ENCODE measurements at places on chromosomes 1 and 21. TPM values are rescaled to one million over a fixed set of nuclear protein-coding genes. Genes with fewer than 3 reads are reported as not detected.
A peak's percentile ranks its signal among the peaks of the same experiment; 100 is the strongest.

Gene CITED4
- total RNA-seq, result 23.2 TPM

Gene LIN28A
- not detected for total RNA-seq

Gene HCN3
- 2.6 TPM for total RNA-seq

Gene DPT
- 44.7 TPM for total RNA-seq

Gene CD48
- total RNA-seq, result 21.5 TPM

Gene CRNN
- total RNA-seq, result not detected

GRCh38 chr1:204286831-204287421 is 72.8 kb downstream of the PLEKHA6 start:
- peak; percentile 75 for DNase-seq
- H3K27ac ChIP-seq, result peak overlapping the region; percentile 65
- peaks cover 32% of the 10 kb centered on the region for H3K4me1 ChIP-seq

DNA sequence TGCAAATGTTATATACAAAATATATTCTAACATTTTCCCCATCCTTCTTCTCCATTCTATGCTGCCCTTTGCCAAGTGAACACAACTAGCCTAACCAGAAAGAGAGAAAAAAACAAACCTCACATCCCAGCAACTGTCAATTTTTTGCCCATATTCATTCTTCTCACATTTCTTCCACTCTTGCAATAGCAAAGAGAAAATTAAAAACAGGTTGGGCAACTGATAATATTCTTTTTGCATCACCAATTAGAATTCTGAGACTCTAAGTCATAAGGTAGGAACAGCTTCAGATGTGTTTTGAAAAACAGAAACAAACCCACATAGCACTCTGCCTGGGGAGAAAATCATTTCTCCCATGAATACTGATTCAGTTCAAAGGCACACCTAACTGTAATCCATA is 25.2 kb upstream of the EXO1 start:
- no peak overlapping the region for H3K4me3 ChIP-seq
- no peaks in the 10 kb centered on the region for H3K4me1 ChIP-seq
- no peak for DNase-seq
- H3K36me3 ChIP-seq, result no peaks in the 10 kb centered on the region

- no peak overlapping the region for H3K4me3 ChIP-seq
- no peak overlapping the region for H3K27ac ChIP-seq
- DNase-seq, result no peak
- no peaks in the 10 kb centered on the region for H3K27me3 ChIP-seq
Measured at GRCh38 chr1:4856396-4856795, 202.0 kb downstream of the AJAP1 start.

- no peak overlapping the region for H3K4me3 ChIP-seq
- H3K27ac ChIP-seq, result no peak overlapping the region
- DNase-seq, result no peak
- H3K36me3 ChIP-seq, result no peaks in the 10 kb centered on the region
- peaks cover 15% of the 10 kb centered on the region for H3K4me1 ChIP-seq
- peaks cover 81% of the 10 kb centered on the region for H3K27me3 ChIP-seq
Measured at GRCh38 chr1:47226839-47227215, 5.2 kb downstream of the TAL1 start.

DNA sequence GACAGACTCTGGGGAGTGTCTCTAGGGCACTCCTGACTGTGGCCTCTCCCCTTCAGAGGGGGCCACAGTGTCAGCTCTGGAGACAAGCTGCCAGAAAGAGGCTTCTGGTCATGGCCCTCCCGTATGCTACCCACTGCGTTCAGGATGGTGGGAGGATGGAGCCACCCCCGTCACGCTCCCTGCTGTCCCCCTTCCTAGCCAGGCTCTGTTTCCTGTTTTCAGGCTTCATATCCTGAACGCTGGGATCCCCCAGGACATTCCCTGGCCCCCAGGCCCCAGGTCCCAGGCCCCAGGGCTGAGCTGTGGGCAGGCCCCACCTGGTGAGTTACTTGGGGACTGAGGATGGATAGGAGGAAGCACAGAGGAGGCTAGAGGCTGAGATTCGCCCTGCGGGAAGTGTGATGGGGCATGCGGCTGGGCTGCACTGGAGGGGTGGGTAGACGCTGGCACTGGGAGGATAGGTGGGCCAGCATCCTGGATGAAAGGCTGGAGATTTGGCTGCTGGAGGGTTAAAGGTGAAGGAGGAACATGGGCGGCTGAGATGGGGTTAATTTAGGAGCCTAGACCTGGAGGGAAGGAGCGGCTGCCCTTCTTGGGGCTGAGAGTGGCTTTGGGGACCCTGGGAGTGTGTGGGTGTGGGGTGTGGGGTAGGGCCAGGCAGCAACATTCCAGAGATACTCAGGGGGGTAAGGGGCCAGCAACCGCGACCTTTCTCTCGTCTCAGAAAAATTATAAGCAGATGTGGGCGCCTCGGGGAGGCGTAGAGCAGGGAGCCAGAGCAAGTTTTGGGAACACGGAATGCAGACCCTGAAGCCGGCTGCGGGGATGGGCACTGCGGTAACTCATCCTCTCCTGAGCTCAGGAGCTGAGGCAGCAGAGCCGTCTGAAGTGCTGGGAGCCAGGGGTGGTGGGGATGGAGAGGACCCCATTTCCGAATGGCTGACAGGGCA is 8.7 kb downstream of the PEAR1 start:
- no peak for DNase-seq
- no peaks in the 10 kb centered on the region for H3K27me3 ChIP-seq
- H3K4me3 ChIP-seq, result no peak overlapping the region
- no peak overlapping the region for H3K27ac ChIP-seq
- H3K36me3 ChIP-seq, result peaks cover 6% of the 10 kb centered on the region

GRCh38 chr1:93616996-93617669 is 64.5 kb downstream of the BCAR3 start:
- no peak for DNase-seq
- H3K36me3 ChIP-seq, result no peaks in the 10 kb centered on the region
- H3K27ac ChIP-seq, result peak overlapping the region; percentile 52

DNA sequence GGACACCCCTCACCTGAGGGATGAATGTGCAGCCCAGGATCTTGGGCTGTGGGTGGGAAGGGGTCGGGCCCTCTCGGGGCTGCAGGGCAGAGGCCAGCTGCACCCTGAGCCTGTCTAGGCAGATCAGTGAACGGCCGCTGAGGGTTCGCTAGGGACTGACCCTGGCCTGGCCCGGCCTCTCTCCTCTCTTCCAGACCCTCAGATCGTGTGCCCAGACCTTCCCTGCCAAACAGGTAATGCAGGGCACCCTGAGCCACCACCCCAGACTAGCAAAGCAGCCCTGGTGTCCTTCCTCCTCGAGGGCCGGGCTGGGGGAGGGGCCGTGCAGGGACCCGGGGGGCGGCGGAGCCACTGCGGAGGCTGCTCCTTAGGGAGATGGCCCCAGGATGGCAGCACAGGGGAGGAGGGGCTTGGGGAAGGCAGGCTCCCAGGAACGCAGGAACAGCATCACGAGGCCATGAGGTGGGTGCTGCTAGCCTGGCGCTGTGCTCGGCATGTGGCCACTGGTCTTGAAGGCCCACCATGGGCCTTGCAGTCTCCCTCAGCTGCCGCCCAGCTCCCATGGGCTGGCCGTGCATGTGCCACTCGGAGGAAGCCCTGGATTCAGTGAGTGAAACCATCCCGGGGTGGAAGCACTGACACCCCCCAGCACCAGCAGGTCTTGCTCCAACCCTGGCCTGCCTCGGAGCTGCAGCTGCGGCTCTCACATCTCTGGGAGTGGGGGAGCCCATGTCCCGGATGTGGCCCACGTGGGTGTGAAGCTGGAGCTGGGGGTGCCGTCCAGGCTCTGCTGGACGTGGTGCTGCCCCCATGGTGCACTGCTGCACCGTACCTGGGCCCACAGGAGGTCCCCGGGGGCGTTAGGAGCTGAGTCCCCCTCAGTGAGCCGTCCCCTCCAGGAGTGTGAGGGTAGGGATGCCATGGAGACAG is 28.7 kb downstream of the COL6A2 start:
- no peaks in the 10 kb centered on the region for H3K4me1 ChIP-seq
- H3K27me3 ChIP-seq, result no peaks in the 10 kb centered on the region
- no peak overlapping the region for H3K4me3 ChIP-seq
- DNase-seq, result peak; percentile 55

DNA sequence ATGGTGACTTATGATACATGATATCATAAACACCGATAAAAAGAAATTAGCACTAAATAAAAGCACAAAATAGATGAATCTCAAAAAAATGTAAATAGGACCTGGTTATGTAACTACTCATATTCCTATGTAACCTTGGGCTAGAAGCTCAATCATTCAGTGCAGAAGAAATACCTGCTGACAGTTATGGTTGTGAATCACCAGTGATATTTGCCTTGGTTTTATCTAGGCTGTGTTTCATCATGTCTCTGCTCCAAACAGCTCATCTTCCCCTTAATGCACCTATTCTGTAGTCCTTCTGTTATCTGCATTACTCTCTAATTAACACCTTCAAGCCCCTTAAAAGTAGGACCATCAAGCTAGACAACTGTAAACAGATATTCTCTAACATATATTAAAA is 16.3 kb upstream of the PIGC start:
- H3K4me3 ChIP-seq, result no peak overlapping the region
- H3K27me3 ChIP-seq, result no peaks in the 10 kb centered on the region
- DNase-seq, result no peak
- H3K4me1 ChIP-seq, result no peaks in the 10 kb centered on the region
- H3K36me3 ChIP-seq, result no peaks in the 10 kb centered on the region

GRCh38 chr1:117646007-117646811 is 40.4 kb downstream of the TENT5C start:
- no peaks in the 10 kb centered on the region for H3K4me1 ChIP-seq
- H3K27ac ChIP-seq, result no peak overlapping the region
- no peak overlapping the region for H3K4me3 ChIP-seq
- no peak for DNase-seq

DNA sequence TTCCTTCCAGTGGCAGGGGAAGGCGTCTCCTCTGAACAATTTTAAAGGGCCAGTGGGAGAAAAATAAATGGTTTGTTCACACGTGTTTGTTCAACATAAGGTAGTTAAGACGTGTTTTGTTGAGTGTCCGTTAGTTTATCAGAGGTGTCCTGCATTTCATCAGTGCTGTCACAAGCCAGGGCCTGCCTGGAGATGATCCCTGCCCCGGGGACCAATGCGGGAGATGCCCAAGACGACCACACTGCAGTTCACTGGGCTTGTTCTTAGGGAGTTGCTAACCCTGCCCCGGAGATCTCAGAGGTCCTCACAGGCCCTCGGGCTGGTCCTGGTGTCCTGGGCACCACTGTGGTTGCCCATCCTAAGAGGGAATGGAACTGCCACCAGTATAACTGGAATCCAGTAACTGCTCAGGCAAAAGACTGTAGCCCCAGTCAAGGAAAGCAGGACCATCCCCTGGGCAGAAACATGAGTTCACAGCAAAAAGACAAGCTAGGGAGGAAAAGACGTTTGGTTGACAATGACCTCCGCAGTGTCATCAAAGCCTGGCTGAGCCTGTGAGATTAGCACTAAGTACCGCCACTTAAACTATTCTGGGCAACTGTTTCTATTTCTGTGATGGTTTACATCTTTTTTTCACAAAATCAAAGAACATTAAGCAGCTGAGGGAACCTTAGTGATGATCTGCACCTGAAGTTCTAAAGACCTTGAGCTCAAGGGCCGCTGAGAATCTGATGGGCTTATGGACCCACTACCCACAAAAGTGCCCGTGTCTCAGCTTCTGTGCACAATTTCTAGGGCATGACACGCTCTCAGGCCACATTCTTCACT is 44.9 kb upstream of the LIN9 start:
- H3K27me3 ChIP-seq, result no peaks in the 10 kb centered on the region
- H3K4me1 ChIP-seq, result no peaks in the 10 kb centered on the region
- no peak overlapping the region for H3K4me3 ChIP-seq

- H3K4me1 ChIP-seq, result no peaks in the 10 kb centered on the region
- no peak overlapping the region for H3K27ac ChIP-seq
- no peak for DNase-seq
- H3K4me3 ChIP-seq, result no peak overlapping the region
Measured at GRCh38 chr1:240794046-240794843, 182.3 kb upstream of the GREM2 start.

- H3K36me3 ChIP-seq, result no peaks in the 10 kb centered on the region
- peaks cover 7% of the 10 kb centered on the region for H3K27me3 ChIP-seq
- H3K4me1 ChIP-seq, result peaks cover 11% of the 10 kb centered on the region
- H3K27ac ChIP-seq, result no peak overlapping the region
Measured at GRCh38 chr1:205492774-205493173, 11.7 kb upstream of the CDK18 start.

DNA sequence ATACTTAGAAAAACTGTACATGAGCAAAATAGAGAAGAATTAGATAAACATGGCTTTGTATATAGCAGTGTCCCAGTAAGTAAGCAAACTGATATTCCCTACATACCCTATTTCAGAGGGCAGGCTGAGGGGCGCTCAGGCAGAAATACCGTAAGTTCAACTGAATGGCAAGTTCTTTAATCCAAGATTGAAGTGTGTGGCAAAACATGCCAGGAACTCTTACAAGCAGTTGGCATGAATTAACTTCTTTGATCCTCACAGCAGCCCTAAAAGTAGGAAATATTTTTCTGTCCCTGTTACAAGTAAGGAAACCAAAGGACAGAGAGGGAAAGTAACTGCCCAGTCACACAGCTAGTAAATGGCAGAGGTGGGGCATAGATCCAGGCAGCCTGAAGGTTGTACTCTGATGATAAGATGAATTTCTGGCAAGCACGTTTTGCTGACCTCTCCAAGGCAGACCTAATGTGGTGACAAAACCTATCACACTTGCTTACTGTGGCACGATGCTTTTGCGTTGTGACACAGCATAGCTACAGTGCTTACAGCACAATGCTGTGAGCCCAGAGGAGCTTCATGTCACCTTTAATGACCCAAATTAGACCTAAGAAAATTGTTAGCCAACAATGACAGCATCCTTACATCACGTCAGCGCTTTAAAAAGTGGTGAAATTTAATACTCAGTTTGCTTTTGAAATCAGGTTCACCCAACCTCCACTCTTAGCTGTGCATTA is 35.0 kb upstream of the THEM4 start:
- H3K4me3 ChIP-seq, result no peak overlapping the region
- H3K27me3 ChIP-seq, result no peaks in the 10 kb centered on the region
- peak overlapping the region; percentile 79 for H3K27ac ChIP-seq
- no peaks in the 10 kb centered on the region for H3K36me3 ChIP-seq

DNA sequence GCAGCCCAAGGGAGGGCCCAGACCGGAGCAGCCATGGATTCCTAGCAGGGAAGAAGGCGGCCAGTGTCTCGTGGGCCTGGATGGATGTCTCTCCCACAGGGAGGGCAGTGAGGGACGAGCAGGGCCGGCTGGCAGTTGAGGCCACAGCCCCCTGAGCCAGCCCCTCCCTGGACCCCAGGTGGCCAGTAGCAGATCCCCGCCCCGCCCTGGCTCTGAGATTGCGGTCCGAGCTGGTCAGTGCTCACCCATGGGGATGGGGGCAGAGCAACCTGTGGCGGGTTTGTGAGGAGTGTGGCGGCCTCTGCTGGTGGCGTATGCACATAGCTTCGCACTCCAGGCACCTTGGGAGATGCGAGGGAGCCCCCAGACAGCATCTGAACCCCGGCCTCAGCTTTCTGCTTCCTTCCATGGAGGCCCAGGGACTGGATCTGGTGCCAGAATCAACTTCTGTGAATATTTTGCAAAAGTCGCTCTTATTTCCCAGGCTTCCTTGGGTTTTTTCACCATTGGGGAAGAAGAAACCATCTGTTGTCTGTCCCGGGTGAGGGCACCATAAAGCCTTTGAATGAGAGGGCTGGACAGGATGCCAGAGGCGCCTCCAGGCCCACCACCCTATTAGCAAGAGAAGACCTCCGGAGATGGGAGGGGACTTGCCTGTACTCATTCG is 8.4 kb upstream of the KCNN3 start:
- no peak overlapping the region for H3K27ac ChIP-seq
- no peak overlapping the region for H3K4me3 ChIP-seq
- H3K4me1 ChIP-seq, result no peaks in the 10 kb centered on the region
- no peaks in the 10 kb centered on the region for H3K36me3 ChIP-seq
- DNase-seq, result peak; percentile 88

All from upper lobe of right lung (tissue), 1 donor.